ENCODE measurements at places on chromosomes 13 and 19.

- DNase-seq, result no peak
These were observed 42.5 kb downstream of the ABCC4 start for GRCh38 chr13:95258619-95259194.

GRCh38 chr19:32296694-32297093 is 48.7 kb upstream of the ZNF507 start:
- DNase-seq, result no peak

DNA sequence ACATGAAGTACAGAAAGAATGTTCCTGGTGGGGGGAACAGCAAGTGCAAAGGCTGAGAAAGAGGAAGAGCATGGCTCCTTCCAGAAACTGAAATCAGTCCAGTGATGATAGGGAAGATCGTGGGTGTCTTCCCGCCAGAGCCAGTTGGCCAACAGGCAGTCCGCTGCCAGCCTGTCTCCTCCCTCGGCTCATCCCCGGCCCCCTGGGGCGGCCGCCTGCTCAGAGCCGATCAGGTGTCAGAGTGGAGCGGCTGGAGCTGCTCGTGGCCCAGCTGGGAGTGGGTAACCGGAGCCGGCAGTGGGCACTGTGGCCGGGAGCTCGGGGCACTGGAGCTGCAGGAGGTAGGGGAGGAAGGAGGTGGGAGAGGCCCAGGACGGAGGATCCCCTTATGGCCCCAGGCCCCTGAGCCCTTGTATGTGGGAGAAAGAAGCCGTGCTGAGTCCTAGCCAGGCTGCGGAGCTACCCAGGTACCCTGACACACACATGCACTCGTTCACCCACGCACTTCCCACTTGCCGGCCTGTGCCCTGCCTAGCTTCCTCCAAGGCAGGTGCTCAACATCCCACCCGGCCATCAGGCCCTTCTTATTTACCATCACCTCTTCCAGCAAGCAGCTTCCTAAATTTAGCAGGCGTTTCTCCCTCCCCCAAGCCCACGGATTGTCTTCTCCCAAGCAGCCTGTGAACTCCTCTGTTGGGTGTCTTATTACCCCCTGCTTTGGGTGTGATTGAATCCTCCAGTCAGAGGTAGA is 1.7 kb downstream of the ANKRD24 start:
- DNase-seq, result no peak

DNA sequence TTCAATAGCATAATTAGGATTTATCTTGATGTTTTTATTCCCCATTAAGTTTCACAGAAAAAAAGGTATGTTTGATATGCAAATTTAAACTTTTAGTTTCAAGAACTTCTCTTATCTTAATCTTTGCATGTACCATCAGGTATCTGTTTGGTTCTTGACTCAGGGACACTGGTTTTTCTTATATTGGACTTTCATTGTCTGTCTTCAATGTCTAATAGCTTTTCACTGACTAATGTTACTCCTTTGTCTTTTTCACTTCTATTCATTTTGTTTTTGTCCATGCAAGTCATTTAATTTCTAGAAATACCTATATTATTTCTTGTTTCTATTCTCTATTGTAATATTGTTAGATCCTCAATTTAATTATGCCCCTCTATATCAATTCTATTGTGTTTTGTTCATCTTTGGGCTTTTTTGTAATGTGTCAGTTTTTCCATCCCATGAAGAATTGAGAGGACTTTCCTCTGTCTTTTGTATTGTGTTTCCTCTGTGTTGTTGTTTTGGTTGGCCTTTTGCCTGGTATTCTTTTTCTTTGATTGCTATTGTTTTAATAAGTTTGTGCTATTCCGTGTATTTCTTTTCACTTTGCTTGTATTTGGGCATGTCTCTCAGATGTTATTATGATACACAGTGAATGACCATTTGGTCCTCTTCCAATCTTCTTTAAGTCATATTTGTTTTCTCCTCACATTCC is 58.3 kb upstream of the ANKRD10 start:
- no peak for DNase-seq

- no peak for DNase-seq
These were observed 923.5 kb downstream of the UQCRFS1 start for GRCh38 chr19:28289295-28290063.

All from T follicular helper cell (primary cell).